ENCODE measurements at places on chromosomes 6 and 20.

GRCh38 chr6:118930680-118931079, 4.3 kb downstream of the MCM9 start:
- DNase-seq: no peak

- no peak for DNase-seq
Measured at GRCh38 chr6:88839280-88839679, 124.1 kb downstream of the RNGTT start.

GRCh38 chr6:150036081-150036480, 10.7 kb upstream of the RAET1L start:
- DNase-seq: no peak

DNA sequence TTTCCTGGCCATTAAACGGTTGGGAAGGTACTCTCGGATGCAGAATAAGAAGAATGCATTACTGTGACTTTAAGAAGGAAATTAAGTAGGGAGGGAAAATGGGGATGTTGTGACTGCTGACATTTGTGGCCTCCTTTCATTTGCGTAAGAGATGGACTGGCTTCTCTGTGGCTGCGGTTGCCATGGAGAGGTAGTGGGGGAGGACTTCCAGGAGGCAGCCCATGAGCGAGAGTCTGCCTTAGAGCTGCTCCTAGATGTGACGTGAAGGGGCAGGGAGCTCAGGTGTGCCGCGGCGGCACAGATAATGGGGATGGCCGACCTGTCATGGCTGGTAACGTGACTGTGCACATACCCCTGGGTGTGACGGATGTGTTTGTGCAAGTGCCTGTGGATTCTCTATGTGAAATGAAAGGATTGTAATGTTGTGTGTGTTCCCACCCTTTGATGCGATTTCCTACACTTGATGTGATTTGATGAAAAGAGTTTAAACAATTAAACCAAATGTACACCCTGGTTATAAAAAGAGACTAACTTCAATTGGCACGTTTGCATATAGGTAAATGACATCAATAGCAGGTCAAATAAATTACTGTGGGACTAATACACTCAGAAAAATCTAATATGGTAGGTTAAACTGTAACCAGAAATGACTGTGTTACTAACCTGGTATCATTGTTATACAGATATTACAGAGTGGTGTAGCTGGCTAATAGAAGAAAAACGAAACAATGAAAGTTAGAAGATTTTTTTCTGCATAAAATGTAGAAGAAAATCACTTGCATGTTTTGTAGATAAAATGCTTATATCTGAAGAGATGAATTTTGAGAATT, 48.9 kb downstream of the HIVEP1 start:
- no peak for DNase-seq

GRCh38 chr6:151352410-151353396, 38.7 kb downstream of the ZBTB2 start:
- peak; percentile 36 for DNase-seq

DNA sequence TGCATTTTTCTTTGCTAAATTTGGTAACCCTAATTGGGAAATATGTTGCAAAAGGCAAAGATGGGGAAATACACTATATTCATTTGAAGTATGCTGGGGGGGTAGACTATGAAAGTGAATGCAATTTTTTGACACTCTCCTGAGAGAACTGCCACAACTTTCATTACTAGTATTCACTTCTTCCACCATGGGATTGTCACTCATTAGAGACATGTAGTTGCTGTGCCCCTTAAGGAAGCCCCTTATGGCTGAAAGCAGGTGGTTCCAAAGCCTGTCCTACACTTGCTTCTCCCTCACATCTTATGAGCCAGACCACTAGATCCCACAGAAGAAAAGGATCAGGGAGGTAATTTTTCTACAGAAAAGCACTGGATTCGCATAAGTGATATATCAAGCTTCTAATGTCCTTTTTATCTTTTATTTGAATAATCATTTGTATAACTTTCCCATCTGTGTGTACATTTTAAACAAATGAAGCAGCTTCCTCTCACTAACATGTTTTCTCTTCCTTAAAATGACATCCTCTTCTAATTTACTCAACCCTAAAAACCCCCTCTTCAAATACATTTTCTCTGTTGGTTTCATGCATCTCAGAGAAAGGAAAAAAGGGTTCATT, 83.8 kb downstream of the GCLC start:
- no peak for DNase-seq

DNA sequence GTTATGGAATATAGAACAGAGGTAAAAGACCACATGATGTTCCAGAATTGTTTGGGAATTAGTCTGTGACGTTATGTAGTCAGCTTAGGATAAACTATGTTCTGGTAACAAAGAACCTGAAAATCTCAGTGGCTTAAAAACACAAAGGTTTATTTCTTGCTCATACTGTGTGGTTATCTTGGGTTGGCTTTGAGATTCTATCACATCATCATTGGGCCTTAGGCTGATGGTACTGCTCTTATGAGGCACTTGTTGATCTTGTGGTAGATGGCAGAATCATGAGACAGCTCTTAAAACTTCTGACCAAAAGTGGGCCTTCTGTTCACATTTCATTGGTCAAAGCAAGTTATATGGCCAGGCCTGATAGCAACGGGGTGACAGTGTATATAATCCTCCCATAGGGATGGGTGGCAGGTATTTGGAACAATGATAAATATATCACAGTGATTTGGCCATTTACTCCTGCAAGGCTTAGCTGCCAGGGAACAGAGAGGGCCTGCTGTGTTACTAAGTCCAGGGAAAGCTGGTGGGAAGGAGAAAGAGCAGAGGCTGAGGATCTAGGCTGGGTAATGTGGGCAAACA, 13.5 kb downstream of the DHX35 start:
- DNase-seq: no peak

DNA sequence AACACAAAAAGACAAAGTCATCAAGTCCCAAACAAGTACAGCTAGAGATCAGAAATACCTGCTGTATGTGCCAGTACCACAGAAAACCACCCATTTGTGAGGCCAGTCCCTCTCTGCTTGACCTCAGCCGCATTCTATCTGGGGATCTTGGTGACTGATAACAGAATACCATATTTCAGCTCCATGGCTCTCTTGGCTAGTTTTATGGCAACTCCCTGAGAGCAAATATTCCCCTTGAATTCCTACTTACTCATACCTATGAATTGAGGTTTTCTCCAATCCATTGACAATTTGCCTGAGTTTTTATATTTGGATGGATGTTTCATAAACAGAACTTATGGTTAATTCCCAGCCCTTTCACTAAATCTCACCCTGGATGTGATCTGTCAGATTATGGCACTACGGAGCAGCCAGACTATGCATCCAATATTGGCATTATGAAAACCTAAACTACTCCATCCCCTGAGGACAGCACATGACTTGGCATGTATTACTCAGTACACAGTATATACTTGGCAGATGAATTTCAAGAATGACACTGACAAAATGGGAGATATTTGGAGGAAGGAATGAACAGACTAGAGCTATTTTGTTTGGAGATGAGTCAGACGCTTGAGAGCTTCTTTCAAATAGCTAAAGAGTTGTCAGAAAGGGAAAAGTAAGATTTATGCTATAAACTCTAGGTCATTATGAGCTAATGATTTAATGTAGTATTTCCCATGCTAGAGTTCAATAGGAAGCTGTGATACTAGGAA, 95.7 kb downstream of the PRDM1 start:
- peak; percentile 87 for DNase-seq

- no peak for DNase-seq
Measured at GRCh38 chr20:15564981-15565380, 1008.3 kb downstream of the KIF16B start.

DNA sequence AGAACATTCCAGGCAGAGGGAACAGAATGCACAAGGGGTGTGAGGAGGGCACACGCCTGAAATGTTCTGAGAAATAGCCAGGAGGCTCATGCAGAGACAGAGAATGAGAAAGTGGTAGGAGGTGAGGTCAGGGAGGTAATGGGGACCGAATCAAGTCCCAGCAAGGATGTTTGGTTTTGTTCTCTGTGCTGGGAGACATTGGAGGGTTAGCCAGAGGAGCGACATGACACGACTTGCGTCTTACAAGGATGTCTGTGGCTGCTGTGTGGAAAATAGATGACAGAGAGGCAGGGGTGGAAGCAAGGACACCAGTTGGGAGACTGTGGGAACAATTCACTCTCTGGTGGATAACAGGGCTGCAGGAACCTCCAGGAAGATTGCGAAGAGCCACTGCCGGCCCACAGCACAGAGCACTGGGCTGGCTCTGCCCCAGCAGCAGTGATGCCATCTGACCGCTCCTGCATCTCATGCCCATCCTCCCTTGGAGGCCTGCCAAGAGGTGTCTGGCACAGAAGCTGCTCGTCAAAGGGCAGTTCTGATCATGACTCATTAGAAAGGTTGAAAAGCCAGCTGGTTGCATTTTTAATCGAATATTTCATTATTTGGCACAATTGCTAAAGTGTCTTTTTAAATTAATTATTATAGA, 57.7 kb upstream of the CD83 start:
- DNase-seq: no peak

GRCh38 chr6:164183556-164184123, 769.1 kb downstream of the QKI start:
- DNase-seq: no peak

DNA sequence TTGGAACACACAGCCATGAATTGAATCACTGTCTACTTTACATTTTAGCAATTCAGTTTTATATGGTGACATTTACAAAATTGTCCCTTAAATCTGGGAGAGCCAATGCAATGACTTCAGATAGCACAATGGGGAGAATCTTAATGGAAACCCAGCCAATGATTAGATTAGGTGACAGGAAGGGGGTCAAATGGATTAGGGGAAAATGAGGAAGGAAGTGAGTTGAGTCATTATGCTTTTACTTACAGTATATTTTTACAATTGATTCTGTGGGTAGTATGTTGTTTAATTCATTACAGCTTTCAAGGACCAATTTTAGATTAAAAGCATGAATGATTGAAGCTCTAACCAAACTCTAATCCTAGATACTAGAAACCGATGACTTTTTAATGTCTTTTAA, 229.8 kb downstream of the SOX4 start:
- DNase-seq: no peak

- DNase-seq: peak; percentile 65
Measured at GRCh38 chr6:75230484-75231325, 12.9 kb downstream of the COX7A2 start.

- DNase-seq: peak; percentile 66
Measured at GRCh38 chr6:5599127-5599526, 337.8 kb downstream of the FARS2 start.

DNA sequence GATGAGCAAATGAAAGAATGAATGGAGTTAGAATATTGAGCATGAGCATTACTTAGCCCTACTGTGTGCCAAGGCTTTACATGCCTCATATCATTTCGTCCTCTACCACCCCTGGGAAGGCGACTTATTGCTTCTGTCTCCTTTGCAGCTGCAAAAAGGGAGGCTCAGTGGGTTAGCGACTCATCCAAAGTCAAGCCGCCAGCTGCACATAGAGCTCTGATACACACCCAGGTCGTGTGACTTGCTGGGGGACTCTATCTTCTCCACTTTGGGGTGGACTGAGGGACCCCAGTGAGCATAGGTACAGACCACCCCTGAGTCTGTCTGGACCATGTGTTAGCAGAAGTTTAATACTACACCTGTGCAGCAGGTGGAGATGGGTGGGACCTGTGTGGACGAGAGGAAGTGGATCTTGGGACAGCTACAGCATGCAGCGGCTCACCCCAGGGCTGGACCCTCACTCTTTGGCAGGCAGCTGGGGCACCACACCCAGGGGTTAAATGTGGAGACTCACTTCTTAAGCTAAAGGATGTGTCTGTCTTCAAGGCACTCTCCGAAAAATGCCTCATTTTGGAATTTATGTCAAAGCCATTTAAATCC, 36.2 kb upstream of the ANGPT4 start:
- no peak for DNase-seq

DNA sequence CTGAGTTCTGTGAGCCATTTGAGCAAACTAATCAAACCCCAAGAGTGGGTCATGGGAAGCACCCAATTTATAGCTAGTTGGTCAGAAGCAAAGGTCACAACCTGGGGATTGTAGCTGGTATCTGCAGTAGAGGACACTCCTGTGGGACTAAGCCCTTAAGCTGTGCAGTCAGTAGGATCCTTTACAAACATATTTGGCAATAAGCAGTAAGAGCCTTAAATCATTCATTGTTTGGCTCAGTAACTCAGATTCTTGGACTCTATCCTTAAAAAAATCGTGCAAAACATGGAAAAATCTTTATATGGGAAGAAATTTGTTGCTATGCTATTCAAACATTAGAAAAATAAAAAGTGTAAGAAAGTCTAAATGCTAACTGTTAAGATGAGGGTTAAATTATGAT, 29.9 kb downstream of the FRK start:
- peak; percentile 7 for DNase-seq

DNA sequence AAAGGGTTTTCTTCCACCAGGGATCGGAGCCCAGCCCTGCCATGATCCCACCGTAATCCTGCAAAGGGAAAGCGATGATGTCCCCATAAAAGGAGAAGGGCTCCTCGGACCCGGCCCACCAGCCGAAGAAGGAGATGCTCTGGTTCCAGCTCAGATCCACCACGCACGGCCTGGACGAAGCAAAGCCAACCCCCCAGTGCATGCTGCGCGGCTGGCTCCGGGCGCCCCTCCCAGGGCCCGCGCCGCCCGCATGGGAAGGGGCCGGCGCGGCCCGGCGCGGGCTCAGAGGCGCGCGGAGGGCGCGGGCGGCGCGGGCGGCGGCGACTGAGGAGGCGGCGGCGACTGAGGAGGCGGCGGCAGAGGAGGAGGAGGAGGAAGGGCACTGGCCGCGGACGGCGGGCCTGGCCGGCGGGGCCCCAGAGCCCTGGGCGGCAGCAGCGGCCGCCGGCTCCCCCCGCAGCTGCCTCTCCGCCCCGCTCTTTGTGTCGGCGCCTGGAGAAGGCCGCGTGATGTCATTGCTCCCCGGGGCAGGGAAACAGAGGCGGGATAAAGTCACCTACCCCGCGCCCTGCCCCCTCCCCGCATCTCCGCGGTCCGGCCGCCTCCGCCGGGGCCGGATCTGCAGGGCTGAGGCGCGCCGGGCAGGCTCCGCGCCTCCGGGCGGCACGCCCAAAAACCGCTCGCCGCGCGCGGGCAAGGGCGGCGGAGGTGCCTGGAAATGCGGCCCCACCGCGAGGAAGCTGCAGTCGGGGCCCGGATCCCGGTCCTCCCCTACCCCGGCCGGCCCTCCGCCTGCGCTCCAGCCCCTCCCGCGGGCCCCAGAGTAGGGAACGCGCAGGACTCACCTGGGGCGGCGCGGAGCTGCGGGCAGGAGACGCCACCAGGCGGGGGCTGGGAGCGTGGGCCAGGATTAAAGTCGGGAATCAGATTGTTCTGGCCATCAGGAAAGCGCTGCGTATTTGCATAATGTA, at the start of gene FAXC:
FAXC (minus strand) TSS at position 504 of the 971 bp plus-strand sequence; CDS start at position 202, 302 bp downstream.
- DNase-seq: no peak

DNA sequence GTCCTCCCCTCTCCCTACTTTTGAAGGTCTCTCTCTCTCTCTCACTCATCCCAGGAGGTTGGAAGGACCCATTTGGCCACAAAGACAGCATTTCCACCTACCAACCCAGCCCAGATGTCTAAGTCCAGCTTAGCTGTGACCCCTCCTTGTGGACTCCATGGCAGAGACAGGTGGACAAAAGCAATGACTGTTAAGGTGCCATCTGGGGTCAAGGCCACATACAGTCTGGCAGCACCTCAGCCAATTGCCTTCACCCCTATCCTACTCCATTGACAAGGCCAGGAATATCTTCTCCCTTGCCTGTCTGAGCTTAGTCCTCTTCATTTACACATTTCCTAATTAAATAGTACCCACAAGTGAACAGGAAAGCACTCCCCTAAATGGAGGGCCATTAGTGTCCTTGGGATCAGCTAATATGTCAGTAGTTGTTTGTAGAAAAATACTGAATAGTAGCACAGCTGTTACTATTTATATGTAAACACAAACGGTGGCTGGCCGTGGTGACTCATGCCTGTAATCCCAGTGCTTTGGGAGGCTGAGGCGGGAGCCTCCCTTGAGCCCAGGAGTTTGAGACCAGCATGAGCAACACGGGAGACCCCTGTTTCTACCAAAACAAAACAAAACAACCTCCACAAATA, 28.8 kb downstream of the GCM1 start:
- peak; percentile 76 for DNase-seq

- DNase-seq: no peak
Measured at GRCh38 chr6:168093634-168094033, 14.6 kb upstream of the FRMD1 start.

Data from fibroblast of mammary gland (primary cell).